ENCODE measurements at places on chromosomes 2 and 18.
A peak's percentile ranks its signal among the peaks of the same experiment; 100 is the strongest.

- peaks cover 2% of the 10 kb centered on the region for H3K36me3 ChIP-seq
- H3K4me3 ChIP-seq, result peak overlapping the region; percentile 66
- no peaks in the 10 kb centered on the region for H3K27me3 ChIP-seq
Measured at GRCh38 chr18:9741793-9742523, 33.9 kb downstream of the RAB31 start.

DNA sequence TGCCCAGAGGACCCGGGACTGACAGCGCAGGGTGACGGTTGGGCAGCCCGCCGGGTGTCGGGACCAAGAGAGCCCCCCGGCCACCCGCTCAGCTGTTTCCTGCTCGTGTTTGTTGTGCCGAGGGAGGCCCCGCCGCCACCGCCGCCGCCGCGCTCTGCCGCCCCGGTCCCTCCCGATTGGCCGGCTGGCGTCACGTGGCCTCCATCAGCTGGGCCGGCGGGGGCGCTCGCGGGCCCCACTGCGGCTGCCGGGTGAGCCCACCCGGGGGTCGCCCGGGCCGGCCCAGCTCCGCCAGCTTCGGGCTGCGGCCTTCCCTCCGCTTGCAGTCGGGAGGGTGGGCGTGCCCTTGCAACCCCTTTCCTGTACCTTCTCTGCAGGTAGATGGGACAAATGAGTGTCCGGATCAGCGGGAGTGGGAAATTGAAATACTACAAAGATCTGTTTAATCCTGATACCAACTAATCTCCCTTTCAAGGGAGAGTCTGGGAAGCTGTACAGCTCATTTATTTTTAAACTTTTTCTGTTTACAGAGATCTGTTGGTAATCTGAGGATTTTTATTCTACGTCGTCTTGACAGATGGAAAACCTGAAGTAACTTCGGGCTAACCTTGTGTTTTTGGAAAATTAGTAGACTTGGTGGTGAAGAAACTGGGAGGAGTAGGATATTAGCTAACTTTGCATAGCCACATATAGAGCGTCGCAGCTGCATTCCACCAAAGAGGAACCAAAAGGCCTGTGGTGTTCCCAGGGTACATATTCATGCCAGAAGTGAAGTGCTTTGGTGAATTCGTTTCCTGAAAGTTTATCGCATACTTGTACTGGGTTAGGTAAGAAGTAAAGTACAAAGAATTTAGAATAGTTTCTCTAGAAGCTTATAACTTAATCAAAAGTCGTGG, 1.2 kb downstream of the YPEL5 start:
- H3K36me3 ChIP-seq, result peaks cover 5% of the 10 kb centered on the region
- peaks cover 52% of the 10 kb centered on the region for H3K4me1 ChIP-seq
- no peaks in the 10 kb centered on the region for H3K27me3 ChIP-seq
- peak overlapping the region; percentile 56 for H3K27ac ChIP-seq
- peak overlapping the region; percentile 77 for H3K4me3 ChIP-seq
- DNase-seq, result peak; percentile 93

DNA sequence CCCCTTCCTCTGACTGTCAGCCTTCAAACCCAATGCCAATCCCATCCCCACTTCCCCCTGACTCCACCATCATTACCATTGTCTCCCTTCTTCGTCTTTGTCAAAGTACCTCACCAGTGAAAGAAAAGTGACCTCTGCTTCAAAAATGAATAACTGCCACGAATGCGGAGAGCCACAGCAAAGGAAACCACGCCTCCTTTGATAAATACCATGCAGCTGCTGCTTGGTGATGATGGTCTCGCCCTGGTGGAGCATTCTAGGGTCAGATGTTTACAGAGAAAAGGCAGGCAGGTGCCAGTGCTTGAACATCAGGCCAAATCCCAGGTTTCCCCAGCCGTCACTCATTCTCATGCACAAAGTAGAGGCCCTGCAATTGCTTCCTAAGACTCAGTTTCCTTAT, 162.2 kb downstream of the BCL11A start:
- no peaks in the 10 kb centered on the region for H3K27me3 ChIP-seq
- no peak overlapping the region for H3K27ac ChIP-seq
- no peak overlapping the region for H3K4me3 ChIP-seq

DNA sequence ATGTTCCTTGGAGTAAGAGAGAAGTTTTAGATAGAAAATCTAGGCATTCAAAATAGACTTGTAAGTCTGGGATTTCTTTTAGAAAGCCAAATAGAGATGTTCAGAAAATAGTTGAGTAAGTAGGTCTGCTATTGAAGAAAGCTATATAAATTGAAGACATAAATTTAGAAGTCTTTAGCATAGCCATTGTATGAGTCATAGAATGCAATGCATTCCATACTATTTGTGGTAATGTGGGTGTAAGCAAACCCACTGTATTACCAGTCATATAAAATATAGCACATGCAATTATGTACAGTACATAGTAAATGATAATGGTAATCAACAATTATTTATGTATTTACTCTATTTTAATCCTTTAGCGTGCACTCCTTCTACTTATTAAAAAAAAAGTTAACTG, 14.1 kb downstream of the MC4R start:
- H3K27me3 ChIP-seq, result no peaks in the 10 kb centered on the region
- peak overlapping the region; percentile 37 for H3K27ac ChIP-seq
- H3K36me3 ChIP-seq, result no peaks in the 10 kb centered on the region
- H3K4me3 ChIP-seq, result no peak overlapping the region
- DNase-seq, result no peak

- H3K4me1 ChIP-seq, result peaks cover 10% of the 10 kb centered on the region
- H3K36me3 ChIP-seq, result no peaks in the 10 kb centered on the region
- no peak for DNase-seq
Measured at GRCh38 chr18:63070767-63071502, 248.6 kb downstream of the BCL2 start.

DNA sequence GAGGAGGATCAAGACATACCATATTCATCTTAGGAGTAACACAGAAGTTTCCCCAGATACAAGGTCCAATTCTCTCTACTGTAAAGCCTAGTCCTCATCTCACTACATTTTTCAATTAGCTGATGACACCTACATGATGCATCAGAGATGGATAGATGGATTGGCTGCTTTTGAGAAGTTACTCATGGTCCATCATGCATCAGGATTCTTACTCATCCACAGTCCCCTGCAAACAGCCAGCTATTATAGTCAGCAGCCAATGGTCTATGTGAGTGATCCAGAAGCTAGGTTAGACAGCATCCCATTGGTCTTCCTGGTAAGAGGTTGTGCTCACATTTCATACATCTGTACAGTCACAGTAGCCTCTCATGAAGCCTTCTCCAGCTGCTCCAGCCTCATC, 154.5 kb upstream of the NRP2 start:
- H3K36me3 ChIP-seq, result peaks cover 1% of the 10 kb centered on the region
- H3K27ac ChIP-seq, result no peak overlapping the region
- no peak overlapping the region for H3K4me3 ChIP-seq
- no peak for DNase-seq

DNA sequence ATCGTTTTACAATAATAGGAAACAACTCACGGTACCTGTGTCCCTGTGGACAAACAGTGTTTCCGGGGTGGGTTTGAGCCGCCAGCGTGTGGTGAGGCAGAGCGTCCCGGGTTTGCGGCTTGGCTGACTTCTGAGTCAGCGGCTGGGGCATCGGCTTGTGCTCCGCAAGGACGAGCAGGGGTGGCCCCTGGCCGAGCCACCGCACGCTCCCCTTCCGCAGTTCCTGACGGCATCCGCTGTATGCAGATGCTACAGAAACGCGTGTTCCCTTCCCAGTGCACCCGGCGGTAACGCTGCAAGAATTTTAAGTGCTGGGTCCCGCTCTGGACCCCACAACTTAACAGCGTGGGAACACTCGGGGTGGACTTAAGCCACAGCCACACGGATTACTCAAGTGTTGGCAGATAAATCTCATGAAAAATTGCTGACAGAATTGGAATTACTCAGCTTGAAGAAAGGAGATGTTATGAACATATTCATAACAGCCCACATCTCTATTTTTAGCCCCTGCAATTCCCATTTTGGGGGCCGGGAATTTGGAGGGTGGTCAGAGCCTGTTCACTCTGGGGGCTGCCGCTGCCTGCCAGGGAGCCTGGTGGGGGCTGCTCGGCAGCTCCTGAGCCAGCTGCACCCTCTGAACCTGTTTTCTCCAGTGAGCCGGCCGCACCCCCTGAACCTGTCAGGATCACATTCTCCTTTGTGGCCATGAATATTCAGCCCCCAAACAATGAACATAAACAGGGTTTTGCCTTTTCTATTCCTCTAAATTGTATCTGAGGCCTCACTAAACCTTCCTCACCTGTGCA, 12.6 kb upstream of the KCNG2 start:
- peaks cover 37% of the 10 kb centered on the region for H3K27me3 ChIP-seq
- no peaks in the 10 kb centered on the region for H3K4me1 ChIP-seq
- no peak overlapping the region for H3K27ac ChIP-seq
- no peaks in the 10 kb centered on the region for H3K36me3 ChIP-seq

DNA sequence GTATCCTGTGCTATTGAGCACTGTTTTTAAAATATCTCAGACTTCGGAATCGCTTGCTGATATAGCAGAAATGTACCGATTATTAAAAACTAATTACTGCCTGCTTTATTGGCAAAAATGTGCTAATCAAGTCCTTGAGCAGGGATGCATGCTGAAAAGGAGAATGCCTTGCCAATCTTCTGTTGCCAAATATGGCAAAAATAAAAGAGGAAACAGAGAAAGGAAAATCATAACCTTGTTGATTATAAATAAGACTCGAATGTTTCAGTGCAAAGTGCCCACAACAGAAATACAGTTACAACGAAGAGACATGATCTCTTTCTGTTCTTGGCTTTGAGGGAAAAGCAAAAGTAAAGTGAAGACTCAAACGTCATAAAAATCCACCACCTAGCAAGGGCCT, 248.5 kb downstream of the TMEM182 start:
- H3K4me3 ChIP-seq, result no peak overlapping the region
- DNase-seq, result no peak
- H3K27ac ChIP-seq, result no peak overlapping the region
- H3K4me1 ChIP-seq, result no peaks in the 10 kb centered on the region
- H3K36me3 ChIP-seq, result no peaks in the 10 kb centered on the region
- H3K27me3 ChIP-seq, result peaks cover 5% of the 10 kb centered on the region

GRCh38 chr2:31909661-31910060, 101.1 kb downstream of the MEMO1 start:
- no peak overlapping the region for H3K4me3 ChIP-seq
- H3K27me3 ChIP-seq, result no peaks in the 10 kb centered on the region
- DNase-seq, result no peak
- H3K4me1 ChIP-seq, result no peaks in the 10 kb centered on the region

DNA sequence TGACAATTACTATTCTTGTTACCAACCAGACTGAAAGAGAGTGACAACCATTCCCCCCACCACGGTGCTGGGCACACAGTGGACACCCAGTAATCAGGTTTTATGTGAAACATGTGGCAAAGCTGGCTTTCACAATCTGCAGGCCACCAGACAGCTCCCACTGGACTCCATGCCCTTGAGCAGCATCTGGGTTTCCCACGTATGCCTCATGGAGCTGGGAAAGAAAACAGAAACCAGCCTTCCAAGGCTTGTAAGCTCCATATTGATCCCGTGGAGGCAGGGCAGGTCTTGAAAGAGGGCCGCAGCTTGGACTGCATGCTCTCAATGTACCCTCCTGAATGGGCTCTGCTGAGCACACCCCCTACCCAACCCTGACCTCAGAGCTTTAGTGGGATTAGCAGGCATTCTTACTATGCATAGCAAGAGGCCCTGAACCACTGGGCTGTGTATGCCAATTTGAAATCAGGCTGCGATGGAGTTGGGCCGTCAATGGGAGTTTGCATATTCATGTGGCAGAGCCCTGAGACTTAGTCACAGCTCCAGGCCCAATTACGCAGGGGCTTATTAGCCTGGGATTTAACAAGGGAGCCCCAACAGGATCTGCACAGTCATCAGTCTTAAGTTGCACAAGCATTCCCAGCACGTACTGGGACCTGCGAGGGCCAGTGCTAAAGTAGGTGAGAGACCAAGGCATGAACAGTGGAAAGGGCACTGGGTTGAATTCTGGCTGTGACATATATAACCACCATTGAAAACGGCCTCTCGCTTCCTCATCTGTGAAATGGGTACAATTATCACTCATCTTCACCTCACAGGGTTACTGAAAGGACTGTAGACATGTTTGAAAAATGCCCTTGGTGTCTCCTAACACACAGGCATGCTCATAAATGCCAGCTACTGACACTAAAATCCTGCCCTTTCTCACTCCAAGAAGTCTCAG, 10.5 kb downstream of the C1QL2 start:
- DNase-seq, result no peak
- no peak overlapping the region for H3K27ac ChIP-seq
- H3K4me3 ChIP-seq, result no peak overlapping the region
- no peaks in the 10 kb centered on the region for H3K36me3 ChIP-seq
- peaks cover 79% of the 10 kb centered on the region for H3K27me3 ChIP-seq

- peaks cover 8% of the 10 kb centered on the region for H3K4me1 ChIP-seq
- no peak overlapping the region for H3K4me3 ChIP-seq
- H3K27ac ChIP-seq, result no peak overlapping the region
- no peak for DNase-seq
- no peaks in the 10 kb centered on the region for H3K27me3 ChIP-seq
Measured at GRCh38 chr2:15539999-15540398, 21.1 kb downstream of the NBAS start.

DNA sequence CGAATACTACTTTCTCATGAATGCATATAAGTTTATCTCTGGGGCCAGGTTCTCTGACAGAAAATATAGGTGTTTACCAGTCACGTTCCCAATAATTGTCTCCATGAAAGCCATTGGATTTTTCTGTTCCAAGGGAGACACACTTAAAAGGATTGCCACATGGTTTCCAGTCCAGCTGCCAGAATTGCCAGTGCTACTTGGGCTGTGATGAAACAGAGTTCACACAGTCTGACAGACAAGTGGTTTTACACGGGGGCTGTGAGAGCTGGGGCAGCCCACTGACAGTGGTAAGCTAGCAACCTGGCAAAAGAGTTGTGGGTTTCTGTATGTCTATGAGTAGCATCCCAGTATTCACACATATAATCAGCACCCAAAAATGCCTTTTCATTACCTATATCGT, 27.7 kb upstream of the ATRAID start:
- peaks cover 13% of the 10 kb centered on the region for H3K4me1 ChIP-seq
- no peak overlapping the region for H3K4me3 ChIP-seq
- DNase-seq, result no peak
- H3K36me3 ChIP-seq, result no peaks in the 10 kb centered on the region
- no peak overlapping the region for H3K27ac ChIP-seq
- H3K27me3 ChIP-seq, result peaks cover 4% of the 10 kb centered on the region

DNA sequence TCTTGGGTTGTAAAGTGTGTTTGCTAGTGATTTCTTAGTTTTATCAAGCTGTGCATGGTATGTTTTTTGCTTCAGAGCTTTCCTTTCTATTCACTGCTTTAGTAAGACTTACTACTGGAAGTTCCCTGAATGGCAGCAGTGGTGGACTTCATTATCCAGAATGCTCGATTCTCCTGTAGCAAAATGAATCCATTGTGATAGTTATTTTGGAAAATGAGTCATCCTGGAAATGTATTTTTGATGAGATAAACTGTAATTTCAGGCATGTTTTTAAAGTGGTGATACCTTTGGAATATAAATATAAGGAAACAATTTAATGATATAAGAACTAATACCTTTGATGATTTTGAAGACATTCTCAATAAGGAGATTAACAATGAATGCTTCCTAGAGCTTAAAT, 387.1 kb downstream of the PTPRM start:
- H3K27ac ChIP-seq, result no peak overlapping the region
- peaks cover 55% of the 10 kb centered on the region for H3K4me1 ChIP-seq

- no peak overlapping the region for H3K4me3 ChIP-seq
- H3K4me1 ChIP-seq, result peaks cover 23% of the 10 kb centered on the region
- peaks cover 3% of the 10 kb centered on the region for H3K36me3 ChIP-seq
Measured at GRCh38 chr2:188607501-188607900, 315.8 kb downstream of the GULP1 start.

- DNase-seq, result no peak
- peaks cover 6% of the 10 kb centered on the region for H3K36me3 ChIP-seq
- no peak overlapping the region for H3K4me3 ChIP-seq
- peak overlapping the region; percentile 34 for H3K27ac ChIP-seq
Measured at GRCh38 chr2:101012706-101013181, 10.7 kb downstream of the RPL31 start.
